ENCODE measurements at places on chromosomes 1 and 21.
A peak's percentile ranks its signal among the peaks of the same experiment; 100 is the strongest.

DNA sequence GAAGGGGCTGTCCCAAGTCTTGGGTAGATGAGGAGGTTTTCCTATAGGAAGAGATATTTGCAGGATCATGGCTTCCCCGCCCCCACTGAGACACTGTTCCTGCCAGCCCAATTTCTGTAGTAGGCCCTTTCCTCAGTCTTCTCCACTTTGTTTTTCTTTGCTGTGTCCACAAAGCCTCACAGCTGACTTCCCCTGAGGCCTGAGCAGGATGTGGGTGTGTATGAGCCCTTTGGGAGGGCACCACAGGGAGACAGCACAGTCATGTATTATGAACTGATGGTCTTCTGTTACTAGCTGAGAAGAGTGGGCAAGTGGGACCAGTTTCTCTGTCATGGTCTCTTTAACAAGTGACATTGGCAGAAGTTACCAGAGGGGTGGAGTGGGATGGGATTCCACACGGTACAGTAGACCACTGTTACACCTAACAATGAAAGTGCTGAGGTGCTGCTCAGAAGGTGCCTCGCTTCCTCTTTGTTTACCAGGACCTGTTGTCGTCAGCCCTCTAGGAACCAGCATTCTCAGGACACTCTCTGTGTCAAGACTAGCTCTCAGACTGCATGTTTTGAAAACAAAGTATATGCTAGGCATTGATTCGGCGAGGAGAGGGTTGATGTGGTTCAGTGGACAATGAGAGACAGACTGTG is 253.8 kb upstream of the HOOK1 start:
- DNase-seq = no peak

DNA sequence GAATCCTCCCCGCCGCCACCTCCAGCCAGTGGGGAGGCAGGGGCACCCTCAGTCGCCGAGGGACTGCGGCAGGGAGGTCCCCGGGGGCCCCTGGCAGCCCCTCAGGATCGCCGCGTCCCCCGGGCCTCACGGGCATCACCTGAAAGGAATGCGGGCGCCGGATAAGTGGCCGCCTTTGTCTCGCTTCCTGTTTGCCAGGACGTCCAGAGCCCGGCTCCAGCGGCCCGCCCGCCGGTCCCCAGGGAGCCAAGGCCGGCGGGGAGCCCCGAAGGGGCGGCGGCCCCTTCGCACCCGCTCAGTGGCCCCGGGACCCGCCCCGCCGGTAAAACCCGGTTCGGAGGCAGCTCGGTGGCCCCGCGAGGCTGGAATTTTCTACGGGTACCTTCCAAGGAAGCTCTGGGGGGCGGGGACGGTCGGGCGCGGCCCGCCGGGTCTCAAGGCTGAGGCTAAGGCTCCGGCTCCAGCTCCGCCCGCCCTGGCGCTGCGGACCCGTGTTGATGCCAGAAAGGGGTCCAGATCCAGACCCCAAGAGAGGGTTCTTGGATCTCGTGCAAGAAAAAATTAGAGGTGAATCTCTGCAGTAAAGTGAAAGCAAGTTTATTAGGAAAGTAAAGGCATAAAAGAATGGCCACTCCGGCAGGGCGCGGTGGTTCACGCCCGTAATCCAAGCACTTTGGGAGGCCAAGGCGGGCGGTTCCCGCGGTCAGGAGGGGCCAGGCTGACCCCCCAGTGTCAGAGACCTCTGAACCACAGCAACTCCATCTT is 12.6 kb downstream of the TINAGL1 start:
- DNase-seq = no peak

DNA sequence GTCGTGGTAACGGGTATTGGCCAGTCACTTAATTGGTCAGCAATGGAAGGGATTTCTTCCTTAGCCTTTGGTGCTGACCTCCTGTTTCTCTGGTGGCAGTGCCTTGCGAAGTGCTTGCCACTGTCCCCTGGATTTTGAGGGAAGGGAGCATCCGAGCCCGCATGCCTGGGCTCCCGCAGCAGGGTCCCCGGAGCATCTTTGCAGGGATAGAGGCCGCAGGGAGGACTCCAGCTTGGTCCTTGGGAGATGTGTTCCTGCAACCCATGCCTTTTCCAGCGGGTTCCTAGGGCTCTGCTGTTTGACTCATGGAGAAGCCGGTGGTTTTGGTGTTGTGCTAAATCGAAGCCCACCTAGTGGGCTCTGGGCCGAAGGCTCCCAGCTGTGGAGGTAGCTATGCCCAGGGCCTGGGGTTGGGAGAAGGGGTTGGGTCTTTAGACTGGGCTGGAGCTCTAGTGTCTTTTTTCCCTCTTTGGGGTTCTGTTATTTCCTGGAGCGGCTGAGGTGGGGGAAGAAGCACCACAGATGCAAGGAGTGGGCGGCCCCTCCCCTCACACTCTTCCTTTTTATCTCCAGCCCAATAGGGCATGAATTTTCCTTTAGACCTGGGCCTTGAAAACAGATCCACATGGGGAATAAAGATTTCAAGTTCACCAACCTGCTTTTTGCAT is 39.0 kb downstream of the PIK3CD start:
- no peak for DNase-seq

GRCh38 chr1:43238085-43238484 is 31.7 kb upstream of the TMEM125 start:
- DNase-seq = peak; percentile 82

- no peak for DNase-seq
These were observed 122.0 kb upstream of the BRINP3 start for GRCh38 chr1:190599670-190600069.

- no peak for DNase-seq
These were observed 23.8 kb downstream of the PLA2G2A start for GRCh38 chr1:19955534-19956170.

DNA sequence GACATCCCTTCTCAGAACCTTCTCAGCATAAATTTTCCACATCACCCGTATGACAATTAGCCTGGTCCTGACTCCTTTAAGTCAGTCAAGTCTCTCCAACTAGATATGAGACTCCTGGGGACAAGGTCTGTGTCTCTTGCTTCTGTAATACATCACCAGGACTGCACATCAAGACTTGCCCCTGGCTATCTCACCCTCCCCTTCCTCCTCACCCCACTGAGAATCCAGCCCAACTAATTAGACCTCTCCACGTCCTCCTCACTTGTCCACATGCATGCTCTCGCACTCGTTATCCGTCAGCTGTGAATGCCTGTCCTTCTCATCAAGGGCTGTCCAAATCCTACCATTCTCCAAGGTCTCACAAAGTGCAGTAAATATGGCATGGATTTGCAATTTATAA is 542.8 kb downstream of the PTPRU start:
- DNase-seq = no peak

- DNase-seq = no peak
These were observed 48.9 kb upstream of the KIF26B start for GRCh38 chr1:245105815-245106410.

DNA sequence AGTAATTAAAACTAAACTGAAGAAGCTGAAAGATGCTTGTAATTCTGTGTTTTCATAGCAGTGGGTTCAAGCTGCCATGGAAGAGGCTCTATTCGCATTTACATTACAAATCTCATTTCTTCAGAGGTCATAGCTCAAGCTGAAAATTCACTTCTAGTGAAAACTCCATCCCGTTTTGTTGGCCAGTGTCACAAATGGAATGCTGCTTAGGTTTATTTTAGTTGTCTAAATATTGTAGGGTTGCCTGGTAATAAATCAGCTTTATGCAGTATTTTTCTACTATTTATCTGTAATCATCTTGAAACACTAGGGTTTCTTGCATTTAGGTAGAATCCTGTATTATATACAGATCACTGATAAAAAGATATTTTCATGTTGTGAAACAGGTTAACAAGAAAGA is 240.6 kb downstream of the PTBP2 start:
- no peak for DNase-seq

- DNase-seq = no peak
These were observed 1.1 kb downstream of the PLXNA2 start for GRCh38 chr1:208242941-208243526.

DNA sequence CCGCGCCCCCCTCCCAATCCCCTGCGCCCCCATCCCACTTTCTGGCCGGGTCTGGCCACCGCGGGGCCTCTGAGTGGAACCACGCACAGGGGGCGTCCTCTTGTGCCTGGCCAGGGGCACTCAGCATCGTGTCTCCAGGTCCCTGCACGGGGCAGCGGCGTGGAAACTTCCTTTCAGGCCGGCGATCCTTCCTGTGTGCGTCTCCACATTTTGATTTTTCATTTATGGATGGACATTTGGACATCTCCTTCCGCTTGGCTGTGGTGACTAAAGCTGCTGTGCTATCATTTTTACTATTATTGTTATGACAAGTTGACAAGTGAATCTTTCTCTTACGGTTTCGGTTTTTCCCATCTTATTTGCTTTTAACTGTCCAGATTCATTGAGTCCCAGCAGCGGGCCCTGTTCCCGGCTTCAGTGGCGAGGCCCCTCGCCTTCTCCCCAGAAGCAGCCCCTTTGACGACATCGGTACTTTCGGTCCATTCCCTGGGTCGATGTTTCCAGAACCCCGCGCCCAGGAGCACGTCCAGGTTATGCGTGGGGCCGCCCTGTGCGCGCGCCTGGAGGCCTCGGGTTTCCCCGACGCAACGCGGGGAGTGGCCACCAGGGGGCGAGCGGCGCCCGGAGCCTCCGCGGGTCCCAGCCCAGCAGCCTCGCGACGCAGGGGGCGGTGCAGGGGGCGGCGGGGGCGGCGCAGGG is 12.4 kb upstream of the SLC19A1 start:
- DNase-seq = peak; percentile 55

DNA sequence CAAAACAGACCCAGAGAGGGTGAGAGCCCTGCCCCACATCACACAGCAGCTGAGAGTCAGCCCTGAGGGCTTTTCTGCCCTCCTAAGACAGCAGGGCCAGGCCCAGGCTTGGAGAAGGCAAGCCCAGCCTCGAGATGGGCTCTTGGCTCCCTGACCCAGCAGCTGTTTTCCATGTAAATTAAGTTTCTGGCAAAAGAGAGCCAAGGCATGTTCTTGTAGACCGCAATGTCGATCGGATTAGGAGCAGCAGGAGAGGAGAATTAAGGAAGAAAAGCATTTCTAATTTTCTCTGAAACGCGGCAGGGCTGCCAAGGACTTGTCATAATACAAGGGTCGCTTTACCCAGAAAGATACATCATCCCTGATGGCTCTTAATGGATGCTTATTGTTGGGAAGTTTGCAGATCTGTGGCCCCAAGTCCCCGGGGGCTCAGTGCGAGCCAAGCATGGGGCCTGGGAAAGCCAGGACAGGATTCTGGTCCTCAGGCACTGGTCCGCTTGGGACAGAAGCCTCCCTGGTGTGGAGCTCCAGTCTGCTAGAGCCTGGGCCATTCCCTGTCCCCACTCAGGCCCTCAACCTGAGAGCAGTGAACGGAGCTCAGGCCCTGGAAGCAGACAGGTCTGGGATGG is 62.8 kb downstream of the DMRTB1 start:
- DNase-seq = no peak

- no peak for DNase-seq
These were observed 37.2 kb downstream of the SUSD4 start for GRCh38 chr1:223326776-223327175.

GRCh38 chr1:183552891-183553290 is 37.4 kb downstream of the NCF2 start:
- no peak for DNase-seq

- DNase-seq = no peak
These were observed 8.1 kb upstream of the ETV3L start for GRCh38 chr1:157107702-157108101.

DNA sequence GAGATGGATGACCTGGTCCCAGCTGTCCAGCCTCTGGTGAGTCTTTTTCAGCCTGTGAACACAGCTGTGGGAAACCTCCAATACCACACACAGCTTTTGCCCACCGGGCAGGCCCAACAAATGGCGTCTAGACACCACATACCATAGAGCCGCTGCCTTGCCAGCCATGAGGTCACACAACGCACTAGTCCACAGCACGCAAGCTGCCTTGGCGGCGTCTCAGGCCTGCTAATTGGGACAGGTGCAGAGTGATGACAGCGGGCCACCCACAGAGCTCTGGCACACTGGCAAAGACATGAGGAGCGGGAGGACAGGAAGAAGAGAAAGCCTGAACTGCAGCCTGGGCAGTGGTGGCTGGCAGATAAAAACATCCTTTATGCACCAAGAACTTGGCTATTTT is 125.5 kb downstream of the ADAMTS1 start:
- peak; percentile 89 for DNase-seq

- DNase-seq = no peak
These were observed 36.3 kb downstream of the SDC3 start for GRCh38 chr1:30872033-30872947.

- no peak for DNase-seq
These were observed 168.8 kb downstream of the GRIK3 start for GRCh38 chr1:36865602-36865900.

DNA sequence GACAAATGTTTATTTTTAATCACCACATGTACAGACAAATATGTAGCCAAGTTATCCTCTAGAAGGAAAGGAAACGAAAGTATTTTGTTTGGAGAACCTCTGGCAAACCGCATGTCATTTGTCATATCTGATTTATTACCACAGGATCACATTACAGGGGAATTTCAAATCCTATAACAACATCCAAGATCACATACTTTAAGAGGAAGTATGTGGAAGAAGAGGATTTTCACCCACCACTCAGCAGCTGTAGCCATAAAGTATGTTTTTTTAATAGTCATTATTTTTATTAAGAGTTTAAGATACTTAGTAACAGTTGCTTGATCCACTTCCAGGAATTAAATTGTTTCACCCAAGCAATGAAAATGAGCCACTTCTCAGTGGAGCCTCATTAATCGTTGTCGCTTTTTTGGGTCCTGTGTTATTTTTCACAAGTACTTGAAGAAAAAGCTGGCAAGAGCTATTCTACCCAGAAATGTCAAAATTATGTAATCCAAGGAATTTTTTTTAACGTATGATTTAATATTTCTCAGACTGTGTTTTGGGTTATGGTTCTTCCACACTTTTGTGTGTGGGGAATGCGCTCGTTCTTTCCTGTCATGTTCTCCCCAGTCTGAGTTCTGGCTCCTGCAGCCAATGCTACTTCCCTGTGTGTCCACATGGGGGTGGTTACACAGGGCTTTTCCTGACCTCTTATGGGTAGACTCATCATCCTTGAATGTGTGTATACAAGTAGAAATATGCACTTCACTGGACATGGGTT is 6.9 kb downstream of the SERTAD4 start:
- DNase-seq = peak; percentile 66

GRCh38 chr1:10960411-10961299 is 51.8 kb upstream of the TARDBP start:
- DNase-seq = peak; percentile 73

GRCh38 chr1:160056648-160057169 is 13.3 kb downstream of the KCNJ10 start:
- DNase-seq = no peak

DNA sequence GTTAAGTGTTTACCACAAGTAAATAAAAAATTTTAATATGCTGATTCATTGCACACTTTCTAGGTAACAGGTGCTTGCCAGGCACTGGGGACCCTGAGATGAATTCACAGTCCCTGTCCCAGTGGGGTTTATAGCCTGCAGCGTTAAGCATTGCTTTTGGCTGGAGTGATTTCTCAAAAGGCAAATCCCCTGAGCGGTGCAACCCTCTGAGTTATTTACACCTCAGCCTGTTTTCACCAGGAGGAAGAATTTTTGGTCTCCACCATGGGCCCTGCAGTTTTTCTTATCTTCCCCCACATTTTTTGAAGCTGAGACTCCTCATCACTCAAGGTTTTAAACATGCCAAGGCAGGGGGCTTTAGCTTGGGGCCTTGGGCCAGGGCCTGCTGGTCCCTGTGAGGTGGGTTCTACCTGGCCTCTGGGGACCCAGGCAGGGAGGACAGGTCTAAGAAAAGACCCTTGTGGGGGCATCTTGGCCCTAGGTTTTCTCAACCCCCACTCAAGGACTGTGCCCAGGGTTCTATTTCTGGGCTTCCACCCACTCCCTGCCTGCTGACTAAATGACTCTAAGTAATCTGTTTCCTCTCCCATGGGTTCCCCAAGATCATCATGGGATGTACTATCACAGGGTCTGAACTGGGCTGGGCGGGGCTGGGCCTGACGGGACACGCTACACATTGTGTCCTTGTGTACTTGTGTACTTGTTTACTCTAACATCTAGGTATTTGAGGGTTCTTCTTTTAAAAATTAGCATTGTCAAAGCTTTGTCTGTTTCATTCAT is 10.2 kb upstream of the CHIT1 start:
- DNase-seq = no peak

All from cerebellar cortex (tissue), 1 donor.